H7 (cell line): ENCODE measurements at places on chromosomes 5 and 9. TPM values are rescaled to one million over a fixed set of nuclear protein-coding genes. Genes with fewer than 3 reads are reported as not detected.
A peak's percentile ranks its signal among the peaks of the same experiment; 100 is the strongest.

Gene ABCA1
- total RNA-seq = 2.9 and 3.6 TPM in 2 replicates

DNA sequence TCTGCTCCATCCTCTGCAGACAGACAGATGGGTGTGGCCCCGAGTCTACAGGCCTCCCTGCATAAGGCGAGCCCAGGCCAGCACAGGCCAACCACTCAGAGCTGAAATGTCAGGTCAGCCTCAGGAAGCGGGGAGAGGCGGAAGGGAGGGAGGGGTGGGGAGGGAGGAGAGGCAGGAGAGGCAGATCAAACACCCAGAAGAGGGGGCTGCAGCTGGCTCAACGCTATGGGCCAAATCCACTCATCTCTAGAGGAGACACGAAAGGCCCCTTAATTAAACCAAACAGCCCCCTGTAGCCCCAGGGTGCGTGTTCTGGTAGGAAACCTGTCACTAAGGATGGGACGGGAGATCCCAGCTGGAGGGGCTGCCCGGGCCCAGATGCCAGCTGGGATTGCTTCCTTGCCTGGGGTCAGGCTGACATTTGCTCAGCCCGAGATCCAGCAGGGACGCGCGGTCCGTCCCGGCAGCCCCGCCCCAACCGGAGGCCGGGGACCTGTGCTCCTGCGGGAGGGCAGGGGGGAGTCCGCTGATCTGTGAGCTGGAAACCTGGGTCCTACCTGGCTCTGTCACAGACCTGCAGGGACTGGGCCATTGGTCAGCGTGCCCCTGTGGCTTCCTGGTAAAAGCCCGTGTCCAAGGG is 97.2 kb upstream of the SARDH start:
- peak; percentile 82 for DNase-seq

DNA sequence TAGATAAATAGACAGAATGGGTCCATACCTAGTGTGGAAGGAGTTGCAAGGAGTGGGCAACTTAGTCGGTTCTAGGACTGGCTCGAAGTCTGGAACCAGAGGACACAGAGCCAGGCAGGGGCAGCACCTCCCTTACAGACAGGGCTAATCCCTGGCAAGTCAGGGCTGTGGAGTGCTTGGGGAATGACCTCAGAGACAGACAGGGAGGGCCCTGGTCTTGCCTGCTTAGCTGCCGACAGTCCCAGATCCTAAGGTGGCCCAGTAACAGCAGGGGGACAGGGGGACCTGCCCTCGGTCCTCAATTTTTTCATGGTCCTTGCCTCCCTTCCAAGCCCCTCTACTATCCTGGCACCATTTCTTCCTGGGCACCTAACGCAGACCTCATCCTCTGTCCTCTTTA is 222.4 kb upstream of the TNC start:
- no peak for DNase-seq

DNA sequence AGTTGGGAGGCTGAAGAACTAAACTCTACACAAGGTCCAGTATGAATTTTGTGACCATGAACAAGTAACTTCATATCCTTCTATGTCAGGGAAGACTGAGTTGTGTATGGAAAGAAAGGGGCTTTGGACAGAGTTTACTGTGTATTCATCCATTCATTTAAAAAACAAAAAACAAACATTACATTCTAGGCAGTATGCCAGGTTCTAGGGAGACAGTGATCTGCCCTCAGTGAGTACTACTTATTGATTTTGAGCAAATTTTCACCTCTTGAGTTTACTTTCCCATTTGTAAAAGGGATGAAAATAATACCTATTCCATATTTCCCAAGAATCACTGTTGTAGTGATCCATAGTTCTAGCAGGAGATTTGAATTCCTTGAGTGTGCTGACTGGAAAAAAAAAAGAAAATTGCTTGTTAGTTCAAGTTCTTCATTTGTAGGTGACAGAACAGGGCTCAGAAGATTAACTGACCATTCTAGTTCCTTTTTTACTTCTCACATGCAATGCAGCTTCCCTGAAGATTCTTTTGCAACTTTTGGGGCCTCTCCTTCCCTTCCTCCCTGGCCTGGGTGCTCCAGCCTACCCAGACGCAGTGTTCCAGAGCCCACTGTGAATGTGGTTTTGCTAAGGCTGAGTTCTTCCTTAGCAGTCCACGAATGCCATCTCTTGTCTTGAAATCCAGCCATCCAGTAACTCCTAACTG is 2.6 kb upstream of the GAPVD1 start:
- DNase-seq = no peak

DNA sequence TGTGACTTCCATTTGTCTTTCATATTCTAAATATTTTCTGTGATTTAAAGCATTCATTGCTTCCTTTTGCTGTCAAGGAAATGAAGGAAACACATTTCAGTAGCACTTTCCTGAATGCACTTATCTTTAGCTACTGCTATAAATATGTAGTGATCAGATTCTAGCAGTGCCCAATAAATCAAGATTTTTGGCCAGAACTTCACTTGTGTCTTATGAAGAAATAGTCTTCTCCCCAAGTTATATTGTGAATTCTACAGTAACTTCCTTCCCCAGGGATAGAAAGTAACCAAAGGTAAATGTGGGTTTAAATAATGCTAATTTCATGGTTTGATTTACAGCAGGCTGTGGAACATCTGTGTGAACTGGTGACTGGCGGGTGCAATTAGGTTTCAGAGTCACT is 77.9 kb downstream of the DMRT2 start:
- DNase-seq = no peak

DNA sequence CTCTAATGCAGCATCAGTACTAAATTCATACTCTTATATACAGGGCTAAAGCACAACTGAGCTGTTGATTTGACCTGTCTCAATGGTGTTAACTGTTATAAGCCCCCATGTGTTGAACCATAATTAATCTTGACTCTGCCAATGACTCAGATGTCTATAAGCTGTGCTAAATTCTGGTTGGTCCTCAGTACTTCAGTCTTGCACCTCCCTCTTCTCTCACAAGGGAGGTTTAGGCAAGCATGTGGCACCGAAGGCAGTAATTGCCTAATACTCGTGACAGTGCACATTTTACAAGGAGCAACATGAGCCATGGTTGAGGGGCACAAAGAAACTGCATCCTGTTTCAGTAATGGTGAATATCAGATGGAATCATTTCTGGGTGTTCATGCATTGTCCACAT is 255.9 kb downstream of the TRPM3 start:
- no peak for DNase-seq

DNA sequence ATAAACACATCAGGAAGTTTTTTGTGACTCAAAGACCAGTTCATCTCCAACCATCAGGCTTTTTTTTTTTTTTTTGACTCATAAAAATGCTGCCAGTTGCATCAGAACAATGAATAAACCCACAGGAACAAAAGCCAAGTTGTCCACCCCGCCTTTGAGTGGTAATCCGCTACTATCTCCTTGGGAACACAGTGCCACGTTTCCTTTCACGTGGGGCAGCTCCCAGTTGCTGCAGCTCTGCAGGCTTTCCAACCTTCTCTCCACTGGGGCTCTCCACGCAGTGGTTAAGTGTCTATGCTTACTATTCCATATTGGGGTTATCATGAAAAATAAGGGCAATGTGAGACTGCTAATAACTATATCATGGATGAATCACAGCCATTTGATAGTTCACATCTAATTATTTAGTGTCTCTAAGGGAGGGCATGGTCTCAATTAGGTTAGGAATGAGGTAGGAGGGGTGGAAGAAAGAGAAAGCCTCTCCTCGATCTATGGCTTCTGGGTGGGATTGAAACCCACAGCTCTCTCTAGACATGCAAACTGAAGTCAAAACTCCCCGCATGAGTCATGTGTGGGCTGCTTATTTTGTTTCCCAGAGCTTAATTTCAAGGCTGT is 55.8 kb upstream of the ACTBL2 start:
- no peak for DNase-seq

DNA sequence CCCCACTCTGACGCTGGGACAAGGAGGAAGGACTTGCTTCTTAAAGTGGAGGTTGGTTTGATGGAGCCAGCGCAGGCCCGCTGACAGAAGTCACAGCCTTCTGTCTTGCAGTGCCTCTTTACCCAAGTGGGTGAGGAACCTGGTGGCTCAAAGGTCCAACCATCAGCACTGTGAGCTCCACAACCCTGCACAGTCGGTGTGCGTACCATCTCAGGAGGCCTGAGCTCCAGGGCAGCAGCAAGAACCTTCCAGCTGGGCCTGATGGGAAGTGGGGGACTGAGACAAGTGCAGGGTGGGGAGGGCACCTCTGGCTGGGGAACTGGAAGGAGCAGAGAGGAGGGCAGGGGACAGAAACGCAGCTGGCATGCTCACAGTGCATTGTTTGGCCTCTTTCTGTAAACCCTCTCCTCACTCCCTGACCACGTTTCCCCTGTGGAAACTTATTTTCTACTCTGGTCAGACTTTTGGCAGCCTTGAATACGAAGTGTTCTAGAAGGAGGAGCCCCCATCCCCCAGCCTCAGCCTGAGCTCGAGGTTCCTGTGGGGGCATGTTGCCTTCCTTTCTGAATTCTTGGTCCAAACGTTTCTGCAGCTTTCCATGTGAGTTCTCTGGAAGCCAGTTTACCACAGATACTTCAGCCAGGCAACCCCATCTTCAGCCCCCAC is 178.5 kb upstream of the PITX1 start:
- no peak for DNase-seq
